ENCODE measurements at places on chromosomes 4 and X.

GRCh38 chr4:7218686-7219085 is 26.3 kb downstream of the SORCS2 start:
- no peak for DNase-seq

GRCh38 chr4:37219242-37219641 is 25.3 kb upstream of the NWD2 start:
- DNase-seq, result no peak

DNA sequence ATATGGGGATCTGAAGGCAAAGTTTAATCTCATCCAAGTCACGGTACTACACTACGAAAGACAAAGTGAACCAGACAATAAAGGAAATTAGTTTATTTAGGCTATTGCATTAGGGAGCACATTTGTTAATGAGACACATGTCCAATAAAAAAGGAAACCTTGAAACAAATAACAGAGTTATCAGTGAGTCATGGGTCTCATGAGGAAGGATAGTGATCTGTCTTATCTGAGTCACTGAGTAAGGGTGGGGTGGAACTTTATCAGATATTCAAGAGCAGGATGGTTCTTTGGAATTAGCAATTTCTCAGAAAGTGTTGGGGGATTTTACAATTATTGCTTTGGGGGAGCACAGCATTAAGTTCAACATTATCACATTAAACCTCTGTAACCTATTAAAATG is 188.9 kb upstream of the IL1RAPL1 start:
- no peak for DNase-seq

DNA sequence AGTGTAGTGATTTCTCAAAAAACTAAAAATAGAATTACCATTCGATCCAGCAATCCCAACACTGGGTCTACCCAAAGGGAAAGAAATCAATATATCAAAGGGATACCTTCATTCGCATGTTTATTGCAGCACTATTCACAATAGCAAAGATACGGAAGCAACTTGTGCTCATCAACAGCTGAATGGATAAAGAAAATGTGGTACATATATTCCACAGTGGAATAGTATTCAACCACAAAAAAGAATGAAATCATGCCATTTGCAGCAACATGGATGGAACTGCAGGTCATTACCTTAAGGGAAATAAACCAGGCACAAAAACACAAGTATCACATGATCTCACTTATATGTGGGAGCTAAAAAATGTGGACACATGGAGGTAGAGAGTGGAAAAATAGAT is 42.7 kb upstream of the NKAP start:
- no peak for DNase-seq

GRCh38 chrX:102860235-102860634 is 76.8 kb upstream of the RAB40AL start:
- no peak for DNase-seq

DNA sequence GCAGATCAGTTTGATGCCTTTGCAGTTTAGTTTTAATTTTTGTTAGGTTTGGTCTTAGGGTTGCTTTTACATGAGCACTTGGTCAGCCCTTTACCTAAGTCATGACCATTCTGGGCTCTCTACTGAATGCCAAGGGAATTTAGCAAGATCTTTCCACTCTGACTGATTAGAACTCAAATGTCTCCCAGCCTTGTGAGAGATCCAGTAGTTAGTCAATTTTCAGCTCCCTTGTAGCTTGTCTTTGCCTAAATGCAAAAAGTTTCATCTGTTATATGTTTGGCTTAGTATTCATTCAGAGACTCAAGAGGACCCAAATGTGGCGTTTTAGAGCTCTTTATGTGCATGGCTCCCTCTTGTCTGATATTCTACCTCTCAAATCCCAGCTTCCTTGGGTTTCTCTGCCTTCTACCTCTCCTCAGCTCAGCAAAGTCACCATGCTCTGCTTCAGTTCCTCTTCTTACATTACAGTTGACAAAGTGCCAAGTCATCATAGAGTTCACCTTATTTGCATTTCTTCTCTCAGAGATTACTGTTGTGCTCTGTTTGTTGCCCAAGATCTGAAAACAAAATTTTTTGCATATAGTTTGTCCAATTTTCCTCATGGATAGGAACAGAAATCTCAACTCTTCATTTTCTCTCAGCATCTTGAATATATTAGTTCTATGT is 17.5 kb upstream of the JAKMIP1 start:
- DNase-seq, result no peak

GRCh38 chr4:132691668-132692067 is 457.4 kb upstream of the PCDH10 start:
- no peak for DNase-seq

GRCh38 chr4:118680808-118681207 is 4.4 kb upstream of the METTL14 start:
- no peak for DNase-seq

GRCh38 chr4:26076896-26077295 is 162.9 kb downstream of the SMIM20 start:
- DNase-seq, result no peak
